ENCODE measurements at places on chromosomes 4 and X.

DNA sequence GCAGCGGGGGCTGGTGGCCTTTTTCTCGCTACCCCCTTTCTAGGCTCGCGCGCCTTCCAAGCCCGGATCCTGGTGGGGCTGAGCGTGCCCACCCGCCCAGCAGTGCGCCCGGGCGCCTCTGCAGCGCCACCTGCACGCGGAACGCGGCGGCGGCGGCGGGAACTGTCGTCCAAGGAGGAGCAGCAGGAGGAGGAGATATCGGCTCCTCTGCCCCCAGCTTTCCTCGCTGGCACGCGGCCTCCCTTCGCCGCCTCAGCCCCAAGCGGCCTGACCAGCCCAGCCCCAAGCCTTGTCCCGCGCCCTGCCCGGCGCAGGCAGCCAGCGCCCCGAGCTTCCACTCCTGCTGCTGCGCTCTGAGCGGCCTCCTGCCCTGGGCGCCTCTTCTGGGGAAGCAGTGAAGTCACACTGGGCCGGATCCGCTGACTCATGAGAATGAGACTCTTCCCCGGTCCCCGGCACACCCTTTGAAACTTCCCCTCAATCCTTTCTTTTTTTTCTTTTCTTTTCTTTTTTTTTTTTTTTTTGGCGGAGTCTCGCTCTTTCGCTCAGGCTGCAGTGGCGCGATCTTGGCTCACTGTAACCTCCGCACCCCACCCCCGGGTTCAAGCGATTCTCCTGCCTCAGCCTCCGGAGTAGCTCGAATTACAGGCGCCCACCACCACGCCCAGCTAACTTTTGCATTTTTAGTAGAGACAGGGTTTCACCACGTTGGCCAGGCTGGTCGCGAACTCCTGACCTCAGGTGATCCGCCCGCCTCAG, 10.6 kb upstream of the ELF4 start:
- peak; percentile 73 for DNase-seq

DNA sequence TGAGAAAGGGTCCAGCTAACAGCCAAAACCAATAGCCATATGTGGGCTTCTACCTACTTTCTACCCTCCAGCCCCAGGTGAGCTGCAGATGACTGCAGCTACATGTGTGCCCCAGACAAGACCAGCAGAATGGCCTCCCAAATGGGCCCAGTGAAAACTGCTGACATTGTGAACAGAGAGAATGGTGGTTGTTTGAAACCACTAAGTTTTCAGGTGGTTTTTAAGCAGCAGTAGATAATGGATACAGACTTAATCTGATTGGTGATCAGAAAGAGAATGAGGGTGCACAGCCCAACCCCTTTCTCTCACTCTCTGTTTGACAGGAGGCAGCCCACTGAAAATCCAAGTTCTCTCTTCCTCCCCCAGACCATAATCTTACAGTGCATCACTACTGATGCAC, 42.5 kb upstream of the BBS12 start:
- no peak for DNase-seq

GRCh38 chrX:40262157-40263013, 164.6 kb upstream of the BCOR start:
- DNase-seq: peak; percentile 80

GRCh38 chr4:1168191-1169101, 3.9 kb downstream of the SPON2 start:
- DNase-seq: no peak

- DNase-seq: no peak
These were observed 19.5 kb downstream of the COMMD8 start for GRCh38 chr4:47444031-47444430.

DNA sequence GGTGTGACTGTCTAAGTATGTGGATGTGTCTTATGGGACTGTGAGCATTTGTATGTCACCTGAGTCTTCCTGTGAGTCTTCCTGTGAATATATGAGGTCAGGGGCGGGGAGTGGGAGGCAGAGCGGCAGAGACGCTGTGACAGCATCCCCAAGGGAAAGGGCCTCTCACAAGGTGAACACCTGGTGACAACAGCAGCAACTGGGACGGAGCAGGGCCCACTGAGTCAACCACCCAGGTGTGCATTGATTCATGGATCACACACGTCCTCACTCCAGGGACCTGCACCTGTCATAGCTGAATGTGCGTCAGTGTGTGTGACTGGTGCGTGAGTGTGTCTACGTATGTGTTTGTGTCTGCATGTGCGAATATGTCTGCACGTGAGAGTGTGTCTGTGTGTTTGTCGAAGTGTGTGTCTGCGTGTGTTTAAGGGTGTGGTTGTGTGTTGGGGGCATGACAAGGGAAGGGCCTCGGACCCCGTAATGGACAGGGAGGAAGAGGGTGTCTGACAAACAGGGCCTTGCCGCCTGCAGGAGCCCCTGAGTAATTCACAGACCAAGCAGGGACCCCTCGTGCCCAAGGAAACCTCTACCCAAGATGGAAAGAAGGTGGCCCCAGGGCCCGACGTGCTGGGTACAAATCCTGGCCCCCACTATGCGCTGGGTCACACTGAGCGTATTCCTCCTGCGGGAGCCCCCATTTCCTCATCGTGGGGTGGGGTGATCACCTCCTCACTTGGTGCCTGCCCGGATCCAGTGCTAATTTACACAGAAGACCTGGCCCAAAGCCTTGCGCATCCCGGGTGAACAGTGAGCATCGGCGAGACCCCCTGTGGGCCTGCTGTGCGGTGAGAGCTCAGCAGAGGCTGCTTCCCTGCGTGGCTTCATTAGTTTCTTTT, 76.7 kb downstream of the ABLIM2 start:
- DNase-seq: no peak

GRCh38 chr4:107366016-107366735, 330.1 kb upstream of the DKK2 start:
- DNase-seq: no peak

DNA sequence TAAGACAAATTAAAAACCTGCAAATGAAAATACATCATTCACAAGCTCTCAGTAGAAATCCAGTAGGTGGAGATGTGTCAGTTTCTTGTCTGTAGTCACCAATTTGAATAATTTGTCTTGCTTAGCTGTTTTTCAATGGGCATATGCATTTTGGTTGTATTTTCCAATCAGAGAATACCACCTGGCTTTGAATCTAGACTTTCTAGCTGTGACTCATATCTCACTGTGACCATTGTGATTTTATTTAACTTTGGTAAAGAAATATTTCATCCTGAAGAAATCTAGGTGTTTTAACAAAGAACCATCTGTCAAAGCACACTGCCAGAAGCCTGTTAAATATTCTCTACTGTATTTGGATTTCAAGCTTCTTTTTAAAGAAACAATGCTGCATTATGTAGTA, 1650.6 kb upstream of the IGFBP7 start:
- DNase-seq: peak; percentile 29

DNA sequence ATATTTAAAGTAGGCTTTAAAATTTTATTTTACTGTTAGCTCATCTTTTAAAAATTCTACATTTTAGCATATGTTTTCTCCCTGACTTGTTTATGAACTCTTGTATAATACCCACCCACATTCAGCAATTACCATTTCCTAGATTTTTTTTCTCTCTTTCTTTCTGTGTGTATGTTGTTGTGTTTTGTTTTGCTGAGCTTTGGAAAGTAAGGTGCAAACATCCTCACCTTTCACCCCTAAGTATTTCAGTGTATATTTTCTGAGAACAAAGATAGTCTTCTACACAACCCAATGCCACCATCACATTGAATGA, 18.8 kb downstream of the GRPR start:
- no peak for DNase-seq

GRCh38 chrX:9498236-9498635, 33.4 kb downstream of the TBL1X start:
- no peak for DNase-seq

- DNase-seq: no peak
These were observed 157.0 kb downstream of the STIM2 start for GRCh38 chr4:27017623-27018022.

GRCh38 chrX:37779857-37780256, at the start of gene CYBB:
Gene CYBB, plus strand, starts transcription at chrX:37780059. Its CDS starts 19 bp downstream, at chrX:37780078.
- no peak for DNase-seq

DNA sequence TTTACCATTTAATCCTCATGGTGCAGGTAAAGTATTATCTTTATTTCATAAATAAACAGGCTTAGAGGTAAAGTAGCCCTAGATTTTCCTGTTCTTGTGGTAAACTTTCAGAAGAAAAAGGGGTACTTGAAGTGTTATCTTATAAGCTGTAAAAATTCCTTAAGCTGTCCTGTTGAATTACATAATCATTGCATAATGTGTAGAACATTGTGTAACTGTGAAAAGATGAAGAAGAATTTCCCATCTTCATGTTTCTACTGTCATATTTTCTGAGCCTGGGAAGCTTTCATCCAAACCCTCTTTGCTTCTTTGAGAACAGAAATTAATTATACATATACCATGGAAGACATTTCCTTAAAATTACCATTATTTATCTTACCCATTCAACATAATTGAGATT, 90.5 kb downstream of the ELOVL6 start:
- DNase-seq: no peak

- DNase-seq: no peak
These were observed 278.1 kb upstream of the TET2 start for GRCh38 chr4:104868533-104868932.
